ENCODE measurements at places on chromosomes 7 and 10.

- DNase-seq = no peak
Observed at GRCh38 chr7:105760551-105761447, 115.6 kb downstream of the ATXN7L1 start.

DNA sequence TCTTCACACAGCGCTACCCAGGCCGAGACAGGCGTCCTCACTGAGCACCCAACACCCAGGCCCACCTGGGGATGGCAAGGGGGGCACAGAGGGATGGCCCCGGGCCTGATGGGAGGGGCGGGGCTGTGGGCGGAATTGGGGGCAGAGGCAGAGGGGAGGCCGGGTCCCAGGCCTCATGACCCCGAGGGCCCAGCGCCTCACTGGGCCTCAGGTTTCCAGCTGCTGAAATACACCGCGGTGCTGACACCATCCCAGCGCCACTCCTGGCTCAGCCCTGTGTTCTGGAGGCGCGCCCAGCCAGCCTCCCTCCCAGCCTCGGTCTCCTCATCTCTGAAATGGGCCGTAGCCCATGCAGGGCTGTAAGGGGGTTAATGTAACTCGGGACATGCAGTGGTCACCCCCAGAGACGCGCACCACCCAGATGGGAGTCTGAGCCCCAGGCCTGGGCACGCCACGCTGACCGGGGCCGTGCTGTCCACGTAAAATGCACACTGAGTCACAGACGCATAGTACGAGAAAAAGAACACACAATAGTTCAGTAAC is 82.3 kb downstream of the UNCX start:
- DNase-seq = no peak

- no peak for DNase-seq
Observed at GRCh38 chr7:67484244-67484751, 487.7 kb downstream of the TYW1 start.

DNA sequence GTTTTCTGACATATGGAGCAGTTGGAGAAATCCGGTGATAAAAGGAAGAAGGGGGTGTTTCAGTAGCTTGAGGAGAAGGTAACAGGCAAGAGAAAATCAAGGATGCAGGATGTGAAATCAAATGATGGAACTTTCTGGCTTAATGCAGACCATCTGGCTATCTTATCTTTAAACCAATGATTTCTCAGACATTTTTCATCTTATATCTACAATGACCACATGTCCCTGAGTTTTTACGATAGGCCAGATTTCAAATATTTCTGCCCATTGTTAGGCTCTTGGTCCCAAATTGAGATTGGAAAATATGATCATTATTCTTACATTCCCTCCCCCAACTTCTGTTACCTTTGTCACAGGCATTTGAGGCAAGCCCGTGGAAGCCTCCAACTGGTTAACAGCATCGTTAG is 486.8 kb downstream of the SUGCT start:
- DNase-seq = no peak

GRCh38 chr10:62911210-62911963 is 95.2 kb upstream of the EGR2 start:
- no peak for DNase-seq

GRCh38 chr7:138460176-138460648 is at the start of gene TRIM24:
Gene TRIM24 (plus strand): TSS chr7:138460259. CDS start chr7:138460549, 290 bp downstream.
- DNase-seq = no peak

- DNase-seq = no peak
Observed at GRCh38 chr10:124084708-124085107, 8.7 kb downstream of the CHST15 start.

GRCh38 chr10:102497545-102497944 is 5.0 kb downstream of the ACTR1A start:
- DNase-seq = no peak

DNA sequence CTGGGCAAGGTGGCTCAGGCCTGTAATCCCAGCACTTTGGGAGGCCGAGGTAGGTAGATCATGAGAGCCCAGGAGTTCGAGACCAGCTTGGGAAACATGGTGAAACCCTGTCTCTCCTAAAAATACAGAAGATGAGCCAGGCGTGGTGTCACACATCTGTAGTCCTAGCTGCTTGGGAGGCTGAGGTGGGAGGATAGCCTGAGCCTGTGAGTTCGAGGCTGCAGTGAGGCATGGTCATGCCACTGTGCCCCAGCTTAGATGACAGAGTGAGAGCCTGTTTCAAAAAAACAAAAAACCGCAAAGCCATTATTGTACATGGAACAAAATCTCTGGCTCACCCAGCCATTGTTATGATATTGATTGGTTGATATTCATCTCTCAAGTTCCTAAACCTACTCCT is 53.7 kb downstream of the KMT2E start:
- DNase-seq = no peak

GRCh38 chr10:46560381-46560780 is 3.9 kb upstream of the GPRIN2 start:
- DNase-seq = no peak

GRCh38 chr7:71521506-71521905 is 389.6 kb downstream of the GALNT17 start:
- DNase-seq = no peak

GRCh38 chr7:68015122-68015977 is 1018.7 kb downstream of the TYW1 start:
- DNase-seq = no peak

DNA sequence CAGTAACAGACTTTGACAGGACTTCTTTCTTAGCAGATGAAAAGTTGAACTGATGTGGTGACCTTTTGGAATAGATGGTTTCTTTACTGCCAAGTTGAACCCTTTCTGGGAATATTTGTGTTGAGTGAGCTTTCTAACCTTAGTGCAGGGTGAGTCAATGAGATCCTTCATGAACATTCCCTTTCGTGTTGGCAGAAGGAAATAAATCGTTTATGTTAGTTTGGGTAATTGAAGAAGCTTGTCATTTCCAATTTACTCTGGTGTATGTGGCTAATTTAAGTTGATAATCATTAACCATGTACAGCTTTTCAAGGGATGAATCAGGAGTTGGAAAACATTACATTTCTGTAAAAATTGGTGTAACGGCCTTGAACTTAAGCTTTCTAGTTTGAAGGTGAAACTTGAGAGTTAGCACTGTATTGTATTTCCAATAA is 43.4 kb downstream of the PTTG1IP2 start:
- no peak for DNase-seq

Measured in NCI-H446 (cell line).